ENCODE measurements at places on chromosomes 13 and 19.

DNA sequence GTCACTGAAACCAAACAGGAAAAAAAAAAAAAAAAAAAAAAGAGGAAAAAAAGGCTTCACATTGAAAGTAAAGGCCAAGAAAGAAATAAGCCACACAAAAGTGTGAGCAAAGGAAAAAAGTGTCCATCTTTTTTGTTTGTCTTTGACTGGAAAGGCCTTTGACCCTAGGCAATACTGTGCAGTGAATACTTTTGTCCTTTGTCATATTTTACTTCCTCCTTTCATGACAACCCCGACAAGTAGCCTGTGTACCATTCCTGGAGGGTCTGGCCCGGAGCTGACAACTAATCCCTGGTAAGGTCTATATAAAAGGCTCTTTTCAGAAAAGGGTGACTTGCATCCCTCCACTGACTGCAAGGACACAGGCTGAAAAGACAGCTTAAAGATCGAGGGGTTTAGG is 12.9 kb upstream of the MICU2 start:
- DNase-seq, result no peak

DNA sequence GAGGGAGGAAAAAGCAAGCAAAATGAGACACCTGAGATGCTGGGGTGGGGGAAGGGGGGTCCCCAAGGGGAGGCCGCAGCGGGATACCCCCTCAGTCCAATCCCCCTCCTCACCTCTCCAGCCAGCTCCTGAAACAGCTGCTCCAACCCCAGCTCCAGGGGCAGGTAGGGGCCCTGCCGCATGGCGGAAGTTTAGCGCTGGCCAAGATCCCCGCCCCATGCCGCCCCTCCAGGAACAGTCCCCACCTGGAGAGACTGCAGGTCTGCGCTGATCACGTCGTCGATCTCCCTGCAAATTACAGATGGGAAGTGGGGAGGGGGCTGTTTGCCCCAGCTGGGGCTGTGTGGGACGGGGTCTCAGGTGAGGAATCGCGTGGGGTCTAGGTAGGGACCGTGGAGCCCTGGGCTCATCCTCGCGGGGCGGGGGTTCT is 9.0 kb downstream of the CAPN12 start:
- DNase-seq, result no peak

GRCh38 chr13:85277748-85278147 is 521.5 kb downstream of the SLITRK6 start:
- DNase-seq, result no peak

DNA sequence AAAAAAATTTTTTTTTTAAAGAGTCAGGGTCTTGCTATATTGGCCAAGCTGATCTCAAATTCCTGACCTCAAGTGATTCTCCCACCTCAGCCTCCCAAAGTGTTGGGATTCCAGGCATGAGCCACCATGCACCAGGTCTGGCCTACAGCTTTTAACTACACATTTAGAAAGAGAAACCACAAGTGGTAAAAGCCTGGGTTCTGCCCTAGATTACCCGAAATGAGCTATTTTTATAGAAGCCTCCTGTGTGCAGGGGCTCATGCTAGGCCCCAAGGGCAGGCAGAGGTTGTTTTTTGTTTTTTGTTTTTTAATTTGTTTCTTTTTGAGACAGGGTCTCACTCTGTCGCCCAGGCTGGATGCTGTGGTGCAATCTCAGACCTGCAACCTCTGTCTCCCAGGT is 14.0 kb upstream of the MYADM start:
- no peak for DNase-seq

DNA sequence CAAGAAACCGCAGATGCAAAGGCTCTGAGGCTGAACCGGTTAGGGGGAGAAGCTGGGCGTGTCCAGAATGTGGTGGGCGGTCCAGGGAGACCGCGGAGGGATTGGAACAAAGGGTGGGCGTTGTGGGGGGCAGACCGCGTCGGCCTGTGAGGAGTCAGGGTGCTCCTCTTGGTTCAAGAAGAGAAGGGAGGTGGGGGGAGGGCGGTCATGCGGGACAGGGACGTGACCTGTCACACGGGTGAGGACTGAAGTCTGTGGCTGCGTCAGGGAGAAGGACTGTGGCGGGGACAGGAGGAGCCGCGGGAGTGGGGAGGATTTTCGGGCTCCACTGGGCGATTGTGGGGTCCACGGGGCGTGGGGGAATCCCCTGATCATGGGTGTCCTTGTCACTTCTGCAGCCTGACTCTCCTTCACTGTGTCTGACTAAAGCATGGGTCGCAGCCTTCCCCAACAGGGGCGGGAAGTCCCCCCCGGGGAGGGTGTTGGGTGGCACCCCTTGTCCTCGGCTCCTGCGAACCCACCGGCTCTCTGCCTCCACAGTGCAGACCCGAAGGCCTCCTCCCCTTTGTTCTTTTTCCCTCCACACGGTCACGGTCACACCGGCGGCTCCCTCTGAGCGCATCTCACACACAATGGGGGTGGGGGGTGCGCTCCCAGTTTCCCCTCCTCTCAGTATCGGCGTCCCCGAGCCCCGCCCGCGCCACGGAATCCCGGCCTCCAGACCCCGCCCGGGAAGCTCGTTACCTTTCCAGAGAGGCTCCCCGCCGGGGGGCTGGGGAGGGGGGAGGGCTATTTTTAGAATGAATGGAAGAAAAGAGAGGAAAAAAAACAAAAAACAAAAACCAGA is 16.4 kb upstream of the KCNN1 start:
- DNase-seq, result no peak

Measured in GF-D8 (cell line).